Activated CD8-positive, alpha-beta memory T cell treated with anti-CD3 and anti-CD28 coated beads, Interleukin-2, amount 50 U/mL, for 4 hours (primary cell): ENCODE measurements at places on chromosomes 1 and 21.

- no peak for DNase-seq
Observed at GRCh38 chr1:204742676-204743251, 57.2 kb upstream of the LRRN2 start.

GRCh38 chr1:169590932-169591331 lies 4.7 kb upstream of the F5 start:
- DNase-seq: no peak

DNA sequence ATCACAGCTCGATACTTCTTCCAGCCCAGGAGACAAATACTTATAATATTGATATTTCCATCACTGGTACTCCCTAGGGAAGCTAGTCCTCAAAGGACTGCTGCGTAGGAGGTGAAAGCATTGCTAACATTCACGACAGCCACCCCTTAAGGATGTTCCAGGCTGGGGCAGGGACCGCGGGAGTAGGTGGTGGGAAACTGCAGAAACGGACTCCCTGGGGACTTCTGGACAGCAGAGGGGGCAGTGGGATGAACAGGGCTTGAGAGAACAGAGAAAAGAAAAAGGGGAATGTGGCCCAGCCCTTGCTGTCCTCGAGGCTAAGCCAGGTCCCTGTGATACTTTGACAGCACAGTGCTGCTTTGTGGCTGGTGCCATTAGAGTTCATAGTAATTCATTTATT lies 108.0 kb downstream of the HMGB4 start:
- no peak for DNase-seq

DNA sequence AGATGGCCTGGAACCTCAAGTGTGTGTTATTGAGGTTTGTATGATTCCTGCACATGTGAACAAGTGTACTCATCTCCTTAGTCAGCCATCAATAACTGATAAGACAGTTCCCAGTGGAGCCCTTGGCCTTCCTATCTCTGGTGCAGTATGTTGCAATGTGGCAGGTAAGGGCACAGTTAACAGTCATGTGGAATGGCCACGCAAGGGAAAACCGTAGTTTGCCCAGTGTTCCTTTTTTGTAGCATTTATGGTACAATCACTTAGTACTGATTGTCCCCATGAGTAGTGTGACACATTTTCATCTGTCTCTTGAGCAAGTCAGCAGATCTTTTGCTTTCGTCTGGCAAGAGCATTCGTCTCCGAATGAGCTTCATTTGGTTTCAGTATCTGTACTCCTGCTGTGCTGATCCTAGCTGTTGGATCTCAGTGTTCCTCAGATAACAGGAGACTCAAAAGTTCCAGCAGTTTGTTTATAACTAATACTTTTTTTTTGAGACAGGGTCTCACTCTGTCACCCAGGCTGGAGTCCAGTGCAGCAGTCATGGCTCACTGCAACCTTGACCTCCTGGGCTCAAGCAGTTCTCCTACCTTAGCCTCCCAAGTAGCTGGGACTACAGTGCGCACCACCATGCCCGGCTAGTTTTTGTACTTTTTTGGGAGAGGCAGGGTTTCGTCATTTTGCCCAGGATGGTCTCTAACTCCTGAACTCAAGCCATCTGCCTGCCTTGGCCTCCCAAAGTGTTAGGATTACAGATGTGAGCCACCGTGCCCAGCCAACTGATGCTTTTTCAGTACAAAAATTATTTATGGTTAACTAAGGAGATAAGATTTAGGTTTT lies 8.2 kb downstream of the CTPS1 start:
- no peak for DNase-seq
